ENCODE measurements at places on chromosomes 7 and 10.

- no peak for DNase-seq
Measured at GRCh38 chr10:32299354-32299980, 47.5 kb downstream of the EPC1 start.

DNA sequence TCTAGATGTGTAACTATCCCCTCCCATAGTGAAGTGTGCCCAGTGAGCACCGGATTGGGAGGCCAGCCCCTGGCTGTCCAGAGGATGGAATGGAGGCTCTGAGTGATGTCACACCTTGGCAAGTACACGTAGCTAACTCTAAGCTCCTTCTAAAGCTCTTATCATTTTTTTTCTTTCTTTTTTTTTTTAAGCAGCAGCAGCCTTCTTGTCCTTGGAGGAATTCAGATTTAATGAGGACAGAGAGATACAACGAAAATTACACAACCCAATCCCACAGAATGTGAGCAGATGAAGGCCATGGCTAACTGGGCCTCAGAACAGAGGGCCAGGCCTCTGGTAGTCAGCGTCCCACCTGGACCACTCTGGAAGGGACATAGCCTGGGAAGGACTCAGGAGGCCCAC lies 11.3 kb downstream of the TNS3 start:
- no peak for DNase-seq

DNA sequence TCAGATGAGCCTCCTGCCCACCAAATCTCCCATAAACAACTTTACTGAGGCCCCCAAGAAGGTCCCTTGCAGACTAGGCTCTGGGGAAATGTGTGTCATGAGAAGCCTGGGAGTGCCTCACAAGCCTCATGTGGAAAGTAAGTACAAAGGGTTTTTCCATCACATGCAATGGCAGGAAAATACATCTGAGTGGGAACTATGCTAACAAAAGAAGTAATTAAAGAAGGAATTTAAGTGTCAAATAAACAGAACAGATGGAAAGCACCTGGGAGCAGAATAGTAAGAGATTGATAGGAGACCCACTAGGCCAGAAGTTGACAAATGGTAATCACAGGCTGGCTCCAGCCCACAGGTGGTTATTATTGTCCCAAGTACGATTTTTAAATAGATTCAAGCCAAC lies 20.5 kb downstream of the GSAP start:
- no peak for DNase-seq

GRCh38 chr10:11610166-11610825 lies 1.2 kb downstream of the USP6NL start:
- DNase-seq, result no peak

GRCh38 chr10:100743626-100744135 lies 1.7 kb upstream of the PAX2 start:
- peak; percentile 0 for DNase-seq

DNA sequence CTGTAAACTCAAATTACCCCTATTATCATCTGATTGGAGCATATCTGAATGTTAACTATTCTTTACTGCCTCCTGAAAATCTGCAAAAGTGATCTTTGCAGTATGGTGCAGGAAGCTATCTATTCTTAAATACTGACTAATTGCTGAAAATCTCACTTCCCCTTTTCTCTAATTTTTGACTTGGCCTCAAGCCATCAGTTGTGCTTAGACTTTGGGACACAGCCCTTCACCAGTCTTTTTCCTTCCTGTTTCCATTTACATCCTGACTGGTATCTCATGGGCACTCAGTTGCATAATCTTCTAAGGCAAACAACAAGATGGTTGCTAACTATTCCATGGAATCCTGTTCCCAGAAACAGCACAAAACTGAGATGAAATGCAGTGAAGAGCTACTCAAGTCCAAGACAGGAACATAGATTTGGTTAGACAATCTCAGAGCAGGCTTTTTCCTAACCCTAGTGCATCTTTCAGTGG lies 228.5 kb downstream of the SORCS1 start:
- no peak for DNase-seq

GRCh38 chr7:50327443-50327842 lies 22.9 kb downstream of the IKZF1 start:
- DNase-seq, result no peak

GRCh38 chr10:120575411-120575810 lies 118.4 kb downstream of the PLPP4 start:
- no peak for DNase-seq

- peak; percentile 24 for DNase-seq
Measured at GRCh38 chr7:108094933-108095710, 35.0 kb downstream of the LAMB4 start.

DNA sequence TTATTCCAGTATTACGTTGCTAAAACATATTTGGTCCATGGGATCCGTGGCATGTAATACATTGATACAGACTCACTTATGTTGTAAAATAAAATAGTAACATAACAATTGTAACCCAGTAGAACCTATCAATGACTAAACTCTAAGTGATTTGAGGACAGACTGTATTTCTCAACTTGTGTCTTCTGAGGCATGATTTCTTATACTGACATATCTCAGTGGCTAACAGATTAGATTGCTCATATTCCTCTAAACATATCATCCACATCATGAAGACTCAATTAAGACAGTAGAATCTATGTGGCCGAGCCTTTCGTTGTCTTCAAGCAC lies 72.3 kb downstream of the CREB5 start:
- DNase-seq, result no peak

DNA sequence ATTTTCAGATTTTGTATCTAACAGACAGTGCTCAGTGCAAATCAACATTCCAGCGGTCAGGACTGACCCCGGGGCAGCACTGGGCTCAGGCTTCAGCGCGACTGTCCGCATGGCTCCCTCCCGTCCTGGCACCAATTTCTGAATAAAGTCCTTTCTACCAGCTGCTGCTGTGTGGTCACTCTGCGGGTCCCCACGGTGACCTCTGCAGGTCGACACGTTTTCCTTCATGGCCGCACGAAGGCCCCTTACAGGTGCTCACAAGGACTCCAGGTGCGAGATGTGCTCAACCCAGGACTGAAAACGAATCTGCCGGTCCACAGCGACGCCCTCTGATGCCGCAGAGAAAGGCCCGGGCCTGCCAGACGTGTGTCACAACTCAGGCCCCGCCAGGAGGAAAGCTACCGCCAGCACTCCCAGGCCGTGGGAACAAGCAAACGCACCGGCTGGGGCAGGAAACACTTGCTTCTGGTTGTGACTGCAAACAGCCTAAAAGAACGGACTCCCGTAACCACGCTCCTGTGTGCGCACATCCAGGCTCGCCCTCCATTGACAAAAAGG lies 3.7 kb upstream of the UTF1 start:
- DNase-seq, result no peak

GRCh38 chr7:82313269-82313668 lies 130.3 kb downstream of the CACNA2D1 start:
- DNase-seq, result no peak

- DNase-seq, result no peak
Measured at GRCh38 chr10:114922003-114922402, 16.0 kb upstream of the TRUB1 start.

- DNase-seq, result no peak
Measured at GRCh38 chr7:5681979-5682546, 99.4 kb downstream of the RNF216 start.

GRCh38 chr7:132471515-132471914 lies 104.8 kb downstream of the PLXNA4 start:
- peak; percentile 29 for DNase-seq

DNA sequence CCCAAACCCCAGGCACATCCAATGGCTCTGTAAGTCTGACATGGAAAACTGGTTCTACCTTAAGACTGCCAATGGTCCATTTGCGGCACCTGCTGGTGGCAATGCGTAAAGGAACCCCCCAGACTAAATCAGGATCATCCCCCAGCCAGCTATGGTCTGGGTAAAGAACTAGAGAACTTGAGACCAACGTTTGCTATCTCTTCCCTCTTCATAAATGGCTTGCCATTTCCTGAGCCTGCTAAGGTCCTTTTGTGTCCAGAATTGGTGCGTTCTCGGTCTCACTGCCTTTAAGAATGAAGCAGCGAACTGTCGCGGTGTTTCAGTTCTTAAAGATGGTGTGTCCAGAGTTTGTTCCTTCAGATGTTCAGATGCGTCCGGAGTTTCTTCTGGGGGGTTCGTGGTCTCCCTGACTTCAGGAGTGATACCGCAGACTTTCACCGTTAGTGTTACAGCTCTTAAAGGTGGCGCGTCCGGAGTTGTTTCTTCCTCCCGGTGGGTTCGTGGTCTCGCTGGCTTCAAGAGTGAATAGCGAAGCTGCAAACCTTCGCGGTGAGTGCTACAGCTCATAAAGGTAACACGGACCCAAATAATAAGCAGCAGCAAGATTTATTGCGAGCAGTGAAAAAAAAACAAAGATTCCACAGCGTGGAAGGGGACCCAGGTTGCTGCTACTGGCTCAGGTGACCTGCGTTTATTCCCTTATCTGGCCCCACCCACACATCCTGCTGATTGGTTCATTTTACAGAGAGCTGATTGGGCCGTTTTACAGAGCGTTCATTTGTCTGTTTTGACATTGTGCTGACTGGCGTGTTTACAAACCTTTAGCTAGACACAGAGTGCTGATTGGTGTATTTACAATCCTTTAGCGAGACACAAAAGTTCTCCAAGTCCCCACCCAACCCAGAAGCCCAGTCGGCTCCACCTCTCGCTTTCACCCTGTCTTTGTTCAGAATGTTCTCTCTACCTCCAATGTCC lies 95.4 kb downstream of the ELMO1 start:
- no peak for DNase-seq

DNA sequence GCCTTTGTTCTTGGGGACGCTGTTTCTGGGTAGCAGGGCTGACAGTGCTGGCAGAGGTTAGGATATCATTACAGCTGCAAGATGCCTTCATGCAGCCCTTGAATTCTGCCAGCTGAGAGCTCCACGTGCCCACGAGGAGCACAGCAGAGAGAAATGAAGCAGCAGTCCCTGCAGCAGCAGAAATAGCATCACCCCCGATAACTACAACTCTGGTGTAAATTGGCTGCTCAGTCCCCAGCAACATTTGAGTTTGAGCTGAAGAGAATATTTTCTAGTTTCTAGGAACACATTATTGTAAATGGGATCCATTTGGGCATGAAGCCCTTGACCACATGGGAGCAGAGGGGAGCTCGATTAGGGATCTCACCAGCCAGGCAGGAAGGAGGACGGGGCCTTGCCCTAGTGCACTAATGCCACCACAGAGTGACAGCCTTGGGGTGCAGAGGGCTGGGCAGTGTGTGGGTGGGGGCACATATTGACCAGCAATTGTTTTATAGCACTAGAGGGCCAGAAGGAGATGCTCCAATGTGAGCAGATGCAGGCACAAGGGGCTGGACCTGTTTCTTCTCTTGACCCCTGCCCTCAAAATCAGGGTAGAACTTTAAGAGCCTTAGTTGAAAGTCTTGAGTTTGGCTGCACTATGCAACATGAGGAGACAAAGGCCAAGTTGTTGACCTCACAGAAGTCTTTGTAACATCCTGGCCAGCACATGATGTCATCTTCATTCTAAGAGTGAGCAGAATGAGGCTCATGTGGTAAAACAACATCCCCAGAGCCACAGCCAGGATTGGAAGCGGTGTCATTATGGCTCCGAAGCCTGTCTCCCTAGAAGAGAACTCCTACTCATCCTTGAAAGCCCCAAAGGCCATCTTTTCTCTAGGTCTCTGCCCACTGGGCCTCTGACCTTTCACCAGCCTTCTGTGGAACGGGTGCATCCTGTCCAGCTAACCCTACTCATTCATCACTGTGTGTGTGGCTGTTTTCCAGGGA lies 52.6 kb downstream of the ADCY1 start:
- DNase-seq, result no peak

- DNase-seq, result no peak
Measured at GRCh38 chr7:23710000-23710399, at the start of gene STK31. STK31 (plus strand) TSS chr7:23710219; CDS start chr7:23710286, 67 bp downstream.

DNA sequence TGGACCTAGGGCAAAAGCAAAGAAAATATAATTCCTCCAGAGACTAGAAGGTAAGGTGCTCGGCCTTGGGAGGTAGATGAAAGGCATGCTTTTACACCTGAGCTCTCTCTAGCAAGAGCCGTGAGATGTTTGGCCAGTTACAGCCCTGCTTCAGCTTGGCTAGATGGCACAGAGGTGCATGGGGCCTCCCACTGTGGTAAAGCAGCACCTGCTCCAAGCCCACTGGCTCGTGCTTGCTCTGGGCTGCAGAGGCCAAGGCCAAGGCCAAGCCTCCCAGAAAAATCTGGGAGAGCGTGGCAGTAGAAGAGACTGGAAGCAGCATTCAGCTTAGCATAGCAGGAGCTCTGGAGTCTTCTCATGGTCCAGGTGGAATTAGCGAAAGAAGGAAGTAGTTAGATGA lies 31.0 kb upstream of the OPALIN start:
- no peak for DNase-seq

DNA sequence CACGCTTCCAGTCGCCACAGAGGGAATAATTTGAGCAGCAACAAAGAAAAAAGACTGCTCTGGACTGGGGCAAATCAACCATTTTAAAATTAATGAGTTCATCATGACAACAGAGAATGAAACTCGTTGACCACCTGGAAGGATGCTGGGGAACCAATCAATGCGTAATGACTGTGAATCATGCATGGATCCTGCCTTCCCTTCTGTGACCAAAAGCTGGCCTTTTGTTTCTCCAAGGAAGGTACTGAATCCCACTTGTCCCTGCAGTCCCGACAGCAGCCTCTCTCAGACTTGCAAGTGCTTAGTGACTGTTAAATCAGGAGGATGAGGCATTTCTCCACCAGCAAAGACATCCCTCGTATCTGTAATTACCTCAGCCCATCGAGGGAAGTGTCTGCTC lies 68.0 kb upstream of the TNS3 start:
- no peak for DNase-seq

DNA sequence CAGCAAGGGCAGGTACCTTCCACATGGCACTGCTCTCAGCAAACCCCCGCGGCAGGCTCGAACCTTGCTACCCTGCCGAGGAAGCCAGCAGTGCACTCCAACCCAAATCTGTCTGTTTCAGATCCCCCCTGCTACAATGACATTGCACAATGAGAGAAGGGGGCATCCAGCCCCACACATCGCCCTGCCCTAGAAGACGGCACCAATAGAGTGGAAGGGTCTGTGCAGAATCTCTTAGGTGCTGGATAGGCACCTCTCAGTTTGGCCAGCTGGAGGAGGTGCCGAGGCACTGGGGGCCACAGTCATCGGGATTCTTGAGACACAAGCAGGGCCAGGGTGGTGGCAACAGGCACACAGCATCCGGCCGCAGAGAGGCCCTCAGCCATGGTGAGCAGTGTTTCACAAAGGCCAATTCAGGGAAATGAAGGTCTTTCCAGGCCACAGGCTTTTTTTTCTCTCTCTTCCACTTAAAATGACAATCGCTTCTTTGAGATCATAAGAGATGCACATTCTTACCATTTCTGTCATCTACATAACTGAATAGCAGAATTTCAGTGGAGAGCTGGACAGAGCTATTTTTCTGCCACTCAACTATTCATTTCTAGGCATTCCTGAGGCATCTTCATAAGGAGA lies 281.3 kb downstream of the TNS3 start:
- no peak for DNase-seq

- DNase-seq, result no peak
Measured at GRCh38 chr7:117036053-117036669, 82.9 kb downstream of the ST7 start.

- DNase-seq, result no peak
Measured at GRCh38 chr7:140484951-140485499, 5.7 kb upstream of the MKRN1 start.

GRCh38 chr10:75954486-75954885 lies 523.1 kb downstream of the LRMDA start:
- DNase-seq, result no peak

- DNase-seq, result no peak
Measured at GRCh38 chr7:109964780-109965179, 1126.1 kb upstream of the LRRN3 start.
